ENCODE measurements at places on chromosomes 3 and 15.

DNA sequence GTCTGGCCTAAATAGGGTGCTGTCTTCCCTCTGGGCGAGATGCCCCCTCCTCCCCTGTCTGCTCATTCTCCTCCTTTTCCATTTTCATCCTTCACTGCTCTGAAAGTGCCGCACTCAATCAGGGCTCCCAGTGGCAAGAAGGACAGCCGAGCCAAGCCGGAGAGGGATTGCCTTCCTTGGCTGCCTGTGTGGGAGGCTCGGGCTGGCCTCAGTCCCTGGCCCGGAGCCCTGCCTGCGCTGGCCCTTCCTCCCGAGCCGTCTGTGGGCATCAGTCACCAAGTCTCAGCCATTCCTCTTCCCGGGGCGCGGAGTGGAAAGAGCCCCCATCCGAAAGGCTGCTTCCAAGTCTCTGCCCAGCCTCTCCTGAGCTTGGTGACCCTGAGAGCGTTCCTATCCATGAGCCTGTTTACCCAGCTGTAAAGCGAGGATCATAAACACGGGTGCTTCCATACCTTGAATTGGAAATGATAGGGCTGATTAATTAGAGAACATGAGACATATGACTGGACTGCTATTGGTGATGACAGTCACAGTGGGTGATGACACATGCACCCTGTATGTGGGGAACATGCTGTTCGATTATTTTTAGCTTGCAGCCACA is 59.1 kb upstream of the TLE3 start:
- no peak overlapping the region for H3K4me3 ChIP-seq
- no peaks in the 10 kb centered on the region for H3K4me1 ChIP-seq

- peak; percentile 63 for DNase-seq
- peak overlapping the region; percentile 28 for H3K27ac ChIP-seq
- no peaks in the 10 kb centered on the region for H3K36me3 ChIP-seq
- no peaks in the 10 kb centered on the region for H3K27me3 ChIP-seq
- H3K4me1 ChIP-seq, result peaks cover 22% of the 10 kb centered on the region
Measured at GRCh38 chr3:45915518-45916231, 27.6 kb upstream of the CXCR6 start.

DNA sequence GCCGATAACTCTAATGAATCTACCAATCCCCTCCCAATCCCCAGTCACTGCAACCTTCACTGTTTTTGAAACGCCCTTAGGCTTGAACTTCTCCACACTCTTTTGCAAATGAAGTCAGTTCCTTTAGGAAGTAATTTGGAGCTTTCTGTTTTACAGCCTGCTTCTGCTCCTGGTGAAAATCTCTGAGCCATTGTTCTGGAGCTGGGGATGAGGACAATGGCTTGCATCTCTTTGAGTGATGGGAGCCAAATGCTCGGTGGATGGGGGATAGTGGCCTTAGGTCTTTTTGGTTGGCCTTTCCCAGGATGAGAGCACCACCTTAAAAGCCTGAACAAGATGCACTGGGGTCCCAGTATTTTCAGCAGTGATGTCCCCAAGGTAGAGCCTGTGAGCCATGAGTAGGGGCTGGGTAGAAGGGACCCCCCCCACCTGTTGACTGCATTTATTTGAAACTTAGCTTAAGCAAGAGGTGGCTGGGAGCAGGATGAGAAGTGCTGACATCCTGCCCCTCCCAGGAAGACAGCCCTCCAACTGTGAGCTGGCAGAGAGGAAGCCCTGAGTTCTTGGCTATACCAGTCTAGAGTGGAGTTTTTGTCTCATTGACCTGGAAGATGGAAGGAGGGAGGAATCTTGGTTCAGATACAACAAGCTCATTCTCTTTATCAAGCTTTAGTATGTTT is 7.6 kb upstream of the MYO5C start:
- H3K27me3 ChIP-seq, result no peaks in the 10 kb centered on the region
- H3K36me3 ChIP-seq, result no peaks in the 10 kb centered on the region
- H3K4me3 ChIP-seq, result no peak overlapping the region
- no peaks in the 10 kb centered on the region for H3K4me1 ChIP-seq
- no peak for DNase-seq

- no peak overlapping the region for H3K4me3 ChIP-seq
- H3K27me3 ChIP-seq, result no peaks in the 10 kb centered on the region
- H3K36me3 ChIP-seq, result no peaks in the 10 kb centered on the region
Measured at GRCh38 chr15:96274698-96275097, 55.8 kb upstream of the NR2F2 start.

GRCh38 chr3:161070980-161071663 is 34.0 kb downstream of the B3GALNT1 start:
- no peaks in the 10 kb centered on the region for H3K36me3 ChIP-seq
- no peak for DNase-seq
- H3K4me1 ChIP-seq, result no peaks in the 10 kb centered on the region
- no peak overlapping the region for H3K27ac ChIP-seq
- no peak overlapping the region for H3K4me3 ChIP-seq

GRCh38 chr15:52772766-52773165 is 17.4 kb downstream of the ONECUT1 start:
- DNase-seq, result no peak
- no peak overlapping the region for H3K4me3 ChIP-seq
- H3K36me3 ChIP-seq, result no peaks in the 10 kb centered on the region

- no peak overlapping the region for H3K4me3 ChIP-seq
- no peak overlapping the region for H3K27ac ChIP-seq
- no peak for DNase-seq
- no peaks in the 10 kb centered on the region for H3K36me3 ChIP-seq
Measured at GRCh38 chr3:162938083-162938482, 1441.5 kb downstream of the OTOL1 start.

DNA sequence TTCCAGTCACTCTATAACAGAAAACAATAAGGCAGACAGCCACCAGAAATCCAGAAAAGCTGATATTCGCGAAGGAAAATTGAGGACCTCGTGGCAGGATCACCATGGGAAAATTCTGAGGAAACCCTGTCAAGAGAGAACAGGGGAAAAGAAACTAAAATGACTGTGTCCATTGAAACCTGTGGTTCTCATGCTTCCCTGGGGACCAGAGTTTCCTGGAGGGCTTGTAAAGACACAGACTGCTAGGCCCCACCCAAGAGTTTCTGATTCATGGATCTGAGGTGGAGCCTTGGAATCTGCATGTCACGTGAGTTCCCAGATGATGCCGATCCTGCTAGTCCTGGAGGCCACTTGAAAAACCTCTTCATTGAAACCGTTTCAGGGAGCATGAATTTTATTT is 420.5 kb downstream of the EPHB1 start:
- no peak overlapping the region for H3K4me3 ChIP-seq
- no peaks in the 10 kb centered on the region for H3K4me1 ChIP-seq
- H3K27ac ChIP-seq, result no peak overlapping the region
- no peak for DNase-seq

DNA sequence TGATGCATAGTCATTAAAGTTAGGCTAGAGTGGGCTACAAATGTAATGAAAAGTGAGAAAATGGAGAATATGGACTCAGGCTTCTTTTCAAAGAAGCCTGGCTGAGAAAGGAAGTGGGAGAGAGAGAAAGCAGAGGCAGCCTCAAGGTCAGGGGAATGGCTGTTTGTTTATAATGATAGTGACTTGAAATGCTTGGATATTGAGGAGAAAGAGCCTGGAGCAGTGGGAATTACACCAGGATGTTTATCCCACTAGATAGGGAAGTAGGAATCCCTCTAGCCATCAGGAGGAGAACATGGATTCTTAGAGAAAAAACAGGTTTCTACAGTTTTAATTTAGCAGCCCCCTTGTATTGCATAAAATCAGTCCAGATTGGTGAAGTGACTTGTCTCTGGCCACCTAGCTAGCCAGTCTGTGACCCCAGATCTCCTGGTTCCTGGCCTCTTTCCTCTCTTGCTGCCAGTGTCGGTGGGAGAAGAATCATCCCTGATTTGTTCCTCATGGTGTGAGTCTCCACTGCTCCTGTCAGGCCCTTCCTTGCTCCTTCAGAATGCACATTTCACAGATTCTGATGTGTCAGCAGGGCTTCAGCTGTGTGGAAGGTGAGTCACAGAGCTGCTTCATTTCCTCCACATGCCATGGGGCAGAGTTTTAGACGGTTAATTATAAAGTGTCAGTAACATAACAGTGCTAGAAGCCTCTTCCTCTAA is 32.9 kb downstream of the SEMA6D start:
- H3K27me3 ChIP-seq, result no peaks in the 10 kb centered on the region
- DNase-seq, result no peak
- H3K36me3 ChIP-seq, result no peaks in the 10 kb centered on the region

- no peak overlapping the region for H3K4me3 ChIP-seq
- H3K27me3 ChIP-seq, result no peaks in the 10 kb centered on the region
- DNase-seq, result no peak
- no peaks in the 10 kb centered on the region for H3K4me1 ChIP-seq
- H3K27ac ChIP-seq, result no peak overlapping the region
Measured at GRCh38 chr3:32146746-32147211, 40.4 kb downstream of the GPD1L start.

- no peak overlapping the region for H3K27ac ChIP-seq
- no peaks in the 10 kb centered on the region for H3K36me3 ChIP-seq
- no peak overlapping the region for H3K4me3 ChIP-seq
Measured at GRCh38 chr15:58710701-58711100, 38.8 kb downstream of the ADAM10 start.

- no peaks in the 10 kb centered on the region for H3K4me1 ChIP-seq
- DNase-seq, result no peak
- no peak overlapping the region for H3K4me3 ChIP-seq
- no peaks in the 10 kb centered on the region for H3K27me3 ChIP-seq
Measured at GRCh38 chr15:25712192-25712960, 150.8 kb downstream of the ATP10A start.

DNA sequence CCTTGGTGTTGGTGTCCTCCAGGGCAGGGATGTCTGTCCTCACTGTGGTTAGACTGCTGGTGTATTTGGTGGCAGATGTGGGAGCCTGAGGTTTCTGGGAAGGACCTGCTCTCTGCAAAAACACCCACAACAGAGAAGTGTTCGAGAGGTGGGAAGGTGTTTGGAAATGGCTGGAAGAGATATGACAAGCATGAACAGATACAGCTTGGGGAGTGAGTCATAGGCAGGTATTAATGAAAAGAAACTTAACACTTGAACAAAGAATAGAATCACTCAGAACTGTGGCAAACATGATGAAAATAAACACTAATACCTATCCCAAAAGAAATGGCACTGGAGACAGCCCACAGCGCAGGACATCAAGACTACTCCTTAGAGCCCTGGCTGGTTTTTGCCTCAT is 192.4 kb upstream of the RORA start:
- no peak for DNase-seq
- H3K27ac ChIP-seq, result no peak overlapping the region
- H3K4me3 ChIP-seq, result no peak overlapping the region
- H3K4me1 ChIP-seq, result no peaks in the 10 kb centered on the region
- no peaks in the 10 kb centered on the region for H3K36me3 ChIP-seq
- no peaks in the 10 kb centered on the region for H3K27me3 ChIP-seq

DNA sequence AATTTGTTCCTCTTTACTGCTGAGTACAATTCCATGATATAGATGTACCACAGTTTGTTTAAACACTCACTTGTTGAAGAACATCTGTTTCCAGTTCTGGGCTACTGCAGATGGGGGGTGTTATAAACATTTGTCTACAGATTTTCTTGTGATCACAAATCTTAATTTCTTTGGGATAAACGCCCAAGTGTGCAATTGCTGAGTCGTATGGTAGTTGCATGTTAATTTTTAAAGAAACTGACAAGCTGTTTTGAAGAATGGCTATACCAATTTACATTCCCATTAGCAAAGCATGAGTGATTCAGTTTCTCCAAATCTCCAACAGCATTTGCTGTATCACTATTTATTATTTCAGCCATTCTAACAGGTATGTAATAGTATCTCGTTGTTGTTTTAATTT is 242.0 kb upstream of the MRPL3 start:
- no peaks in the 10 kb centered on the region for H3K4me1 ChIP-seq
- H3K36me3 ChIP-seq, result no peaks in the 10 kb centered on the region
- H3K27ac ChIP-seq, result no peak overlapping the region
- no peaks in the 10 kb centered on the region for H3K27me3 ChIP-seq
- H3K4me3 ChIP-seq, result no peak overlapping the region

- H3K27ac ChIP-seq, result no peak overlapping the region
- no peak overlapping the region for H3K4me3 ChIP-seq
- H3K36me3 ChIP-seq, result no peaks in the 10 kb centered on the region
- no peaks in the 10 kb centered on the region for H3K27me3 ChIP-seq
Measured at GRCh38 chr3:396293-396692, 199.7 kb downstream of the CHL1 start.

DNA sequence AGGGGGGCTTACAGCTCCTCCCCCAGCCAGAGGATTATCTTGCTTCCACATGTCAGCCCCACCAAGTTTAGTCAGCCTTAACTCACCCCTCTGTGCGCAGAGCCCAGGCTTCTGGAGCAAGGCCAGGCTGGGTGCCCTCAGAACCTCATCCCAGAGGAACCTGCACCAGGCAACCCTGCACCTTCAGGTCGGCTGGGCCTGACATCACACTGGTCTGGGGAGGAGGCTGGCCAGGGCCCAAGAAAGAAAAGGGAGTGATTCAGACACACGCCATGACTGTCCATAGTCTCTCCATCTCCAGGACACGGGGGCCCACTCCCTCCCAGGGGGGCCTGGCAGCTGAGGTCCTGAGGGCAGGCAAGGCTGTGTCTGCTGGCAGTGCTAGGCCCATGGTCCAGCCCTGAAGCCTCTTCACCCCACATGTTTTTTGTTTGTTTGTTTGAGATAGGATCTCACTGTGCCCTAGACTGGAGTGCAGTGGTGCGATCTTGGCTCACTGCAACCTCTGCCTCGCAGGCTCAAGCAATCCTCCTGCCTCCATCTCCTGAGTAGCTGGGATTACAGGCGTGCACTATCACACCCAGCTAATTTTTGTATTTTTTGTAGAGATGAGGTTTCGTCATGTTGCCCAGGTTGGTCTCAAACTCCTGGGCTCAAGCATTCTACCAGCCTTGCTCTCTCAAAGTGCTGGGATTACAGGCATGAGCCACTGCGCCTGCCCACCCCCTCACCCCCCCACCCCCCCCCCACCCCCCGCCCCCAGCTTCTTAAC is 11.1 kb downstream of the TNK2 start:
- no peaks in the 10 kb centered on the region for H3K27me3 ChIP-seq
- H3K27ac ChIP-seq, result no peak overlapping the region
- DNase-seq, result no peak
- no peak overlapping the region for H3K4me3 ChIP-seq

DNA sequence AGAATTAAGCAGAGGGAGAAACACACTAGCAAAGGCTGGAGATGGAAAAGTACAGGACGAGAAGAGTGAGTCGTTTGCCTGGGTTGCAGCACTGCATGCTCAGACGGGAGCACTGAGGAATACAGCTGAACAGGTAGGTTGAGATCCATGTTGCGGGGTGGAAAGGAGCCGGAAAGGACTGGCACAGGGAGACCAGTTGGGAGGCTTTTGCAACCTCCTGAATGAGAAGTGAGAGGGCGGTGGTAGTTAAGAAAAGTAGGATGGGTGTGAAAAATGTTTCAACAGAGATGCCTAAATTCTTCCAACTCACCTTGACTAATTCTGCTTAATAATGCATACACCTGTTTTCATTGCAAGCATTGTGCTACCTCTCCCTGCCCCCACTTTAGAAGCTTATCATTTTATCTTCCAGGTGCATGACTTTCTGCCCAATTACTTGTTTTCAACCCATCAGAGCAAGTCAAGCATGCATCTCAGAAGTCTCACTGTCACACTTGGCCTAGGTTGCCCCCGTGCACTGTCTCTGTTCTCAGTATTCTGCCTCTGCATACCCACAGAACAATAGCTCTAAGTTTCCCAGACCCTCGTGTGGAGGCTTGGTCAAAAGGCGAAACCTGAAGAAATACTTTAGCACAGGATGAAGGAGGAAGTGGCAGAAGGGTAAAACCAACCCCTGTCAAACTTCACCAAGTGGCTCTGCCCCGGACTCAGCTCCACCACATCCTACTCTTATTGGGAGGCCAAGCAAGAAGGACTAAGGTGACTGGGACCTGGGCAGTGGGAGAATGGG is 199.3 kb upstream of the BCL6 start:
- no peak overlapping the region for H3K4me3 ChIP-seq
- H3K36me3 ChIP-seq, result no peaks in the 10 kb centered on the region
- DNase-seq, result no peak
- H3K4me1 ChIP-seq, result peaks cover 15% of the 10 kb centered on the region
- no peaks in the 10 kb centered on the region for H3K27me3 ChIP-seq
